ENCODE measurements at places on chromosomes 16 and 17.

- DNase-seq = no peak
These were observed 159.4 kb downstream of the SEC14L1 start for GRCh38 chr17:77300016-77300686.

DNA sequence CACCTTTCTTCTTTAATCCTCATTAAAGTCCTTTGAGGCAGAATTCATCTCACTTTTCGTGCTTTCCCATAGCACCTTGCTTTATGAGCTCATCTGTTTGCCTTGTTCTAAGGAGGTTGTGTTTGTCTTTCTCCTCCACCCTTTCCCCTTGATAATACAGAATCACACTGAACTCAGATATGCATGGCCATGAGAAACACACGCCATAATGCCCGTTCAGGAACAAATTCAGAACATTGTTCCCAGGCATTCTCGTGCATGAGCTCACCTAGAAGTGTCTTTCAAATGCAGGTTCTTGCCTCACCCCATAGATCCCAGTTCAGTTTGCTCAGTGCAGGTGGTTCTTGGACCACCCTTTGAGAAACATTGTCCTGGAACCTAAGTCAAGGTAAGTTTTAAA, 71.1 kb downstream of the TMEM114 start:
- DNase-seq = no peak

DNA sequence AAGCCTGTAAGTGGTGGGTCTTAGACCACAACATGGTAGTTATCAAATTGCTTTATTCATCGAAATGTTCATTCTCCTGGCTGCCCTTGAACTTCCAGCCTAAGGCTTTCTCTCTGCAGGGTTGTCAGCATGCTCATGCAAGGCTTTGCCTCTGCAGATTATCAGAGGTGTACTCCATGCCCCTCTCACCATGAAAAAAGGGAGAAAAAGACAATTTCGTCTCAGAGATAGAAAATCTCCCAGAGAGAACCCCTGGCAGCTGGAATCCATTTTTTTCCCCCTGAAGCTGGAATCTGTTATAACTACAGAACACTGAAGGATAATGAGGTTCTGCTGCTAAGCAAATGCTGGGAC, 33.9 kb upstream of the METTL9 start:
- no peak for DNase-seq

DNA sequence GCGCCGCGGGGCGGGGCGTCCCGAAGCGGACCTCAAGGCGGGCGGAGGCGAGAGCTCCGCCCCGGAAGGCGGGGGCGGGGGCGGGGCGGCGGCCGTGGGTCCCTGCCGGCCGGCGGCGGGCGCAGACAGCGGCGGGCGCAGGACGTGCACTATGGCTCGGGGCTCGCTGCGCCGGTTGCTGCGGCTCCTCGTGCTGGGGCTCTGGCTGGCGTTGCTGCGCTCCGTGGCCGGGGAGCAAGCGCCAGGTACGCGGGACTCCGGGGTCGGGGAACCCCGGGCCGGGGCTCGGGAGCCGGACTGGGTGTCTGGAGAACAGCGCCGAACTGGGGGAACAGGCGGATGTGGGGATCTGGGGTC, at the start of gene TNFRSF12A:
Gene TNFRSF12A, plus strand, starts transcription at position 122 of the 357 bp plus-strand sequence. Its CDS starts 30 bp downstream, at position 152.
- peak; percentile 75 for DNase-seq

DNA sequence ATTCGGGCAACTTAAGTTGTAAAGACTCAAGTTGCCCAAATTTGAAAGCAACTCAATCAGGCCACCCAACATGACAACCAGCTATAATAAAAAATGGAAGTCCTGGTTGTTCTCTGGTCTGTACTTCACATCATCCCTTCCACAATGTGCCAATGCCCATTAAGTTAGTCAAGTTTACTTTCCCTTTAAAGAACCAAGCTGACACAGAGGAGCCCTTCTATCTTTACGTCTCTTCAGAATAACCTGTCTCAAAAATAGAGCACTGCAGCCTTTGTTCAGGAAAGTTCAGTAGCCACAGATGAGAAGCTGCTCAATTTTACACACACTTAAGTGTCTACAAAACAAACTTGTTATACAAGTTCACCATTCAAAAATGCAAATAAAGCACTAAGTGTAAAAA, 75.1 kb upstream of the C17orf78 start:
- no peak for DNase-seq

- no peak for DNase-seq
These were observed 425 bp downstream of the SGSH start for GRCh38 chr17:80219763-80220053.

GRCh38 chr16:10944249-10945064, at the start of gene CLEC16A:
CLEC16A (plus strand) TSS chr16:10944564; CDS start chr16:10944718, 154 bp downstream.
- DNase-seq = peak; percentile 93

- no peak for DNase-seq
These were observed 80.4 kb downstream of the ABCC12 start for GRCh38 chr16:48075398-48075797.

GRCh38 chr17:48892940-48893645, 506 bp downstream of the ATP5MC1 start:
- DNase-seq = no peak

DNA sequence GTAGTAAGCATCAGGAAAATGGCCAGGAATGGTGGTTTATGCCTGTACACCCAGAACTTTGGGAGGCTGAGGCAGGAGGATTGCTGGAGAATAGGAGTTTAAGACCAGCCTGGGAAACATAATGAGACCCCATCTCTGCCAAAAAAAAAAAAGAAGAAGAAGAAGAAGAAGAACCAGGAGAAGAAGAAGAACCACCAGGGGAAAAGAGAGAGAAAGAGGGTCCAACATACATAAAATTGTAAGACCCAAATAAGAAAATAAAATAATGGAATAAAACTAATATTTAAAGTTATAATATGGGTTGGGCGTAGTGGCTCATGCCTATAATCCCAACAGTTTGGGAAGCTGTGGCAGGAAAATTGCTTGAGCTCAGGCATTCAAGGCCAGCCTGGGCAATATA, 408.4 kb downstream of the ZFHX3 start:
- no peak for DNase-seq

- DNase-seq = no peak
These were observed 26.5 kb downstream of the KANSL1 start for GRCh38 chr17:46166692-46167249.

- DNase-seq = no peak
These were observed 256.0 kb upstream of the CACNG5 start for GRCh38 chr17:66578781-66579489.

GRCh38 chr17:62631086-62631935, 3.8 kb downstream of the MRC2 start:
- no peak for DNase-seq

DNA sequence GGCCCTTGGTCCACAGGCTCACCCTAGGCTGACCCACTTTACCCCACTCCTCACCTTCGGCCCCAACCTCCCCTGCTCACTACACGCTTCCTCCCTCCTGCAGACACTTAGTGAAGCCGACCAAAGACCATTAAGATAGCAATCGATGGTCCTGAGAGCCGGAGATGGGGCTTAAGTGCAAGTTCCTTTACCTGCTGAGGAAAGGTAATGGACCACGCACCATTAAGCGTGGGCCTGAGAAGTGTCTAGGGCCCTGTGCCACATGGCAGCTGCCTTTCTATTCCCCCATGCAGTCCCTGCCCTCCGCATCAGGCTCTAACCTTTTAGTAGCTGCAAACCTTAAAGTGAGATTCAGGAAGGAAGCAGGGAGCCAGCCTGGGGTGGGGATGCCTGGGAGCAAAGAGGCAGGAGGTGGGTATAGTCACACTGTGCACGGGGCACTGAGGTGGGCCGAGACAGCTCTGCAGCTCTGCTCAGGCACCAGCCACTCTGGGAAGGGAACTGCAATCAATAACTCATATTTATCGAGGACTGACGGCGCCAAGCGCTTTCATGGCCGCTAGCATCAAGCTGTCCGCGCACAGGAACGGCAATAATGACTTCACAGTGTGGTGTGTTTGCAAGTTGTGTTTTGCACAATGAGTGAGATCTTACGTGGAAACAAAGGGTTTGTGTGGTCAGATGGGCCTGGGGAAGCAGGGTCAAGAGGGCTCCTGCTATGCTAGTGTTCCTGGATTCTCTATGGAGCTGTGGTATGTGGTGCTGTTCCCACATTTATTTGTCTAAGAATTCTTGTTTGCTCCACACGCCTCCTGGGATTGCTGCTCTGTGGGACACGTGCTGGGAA, 84.9 kb upstream of the CDC42EP4 start:
- DNase-seq = no peak

DNA sequence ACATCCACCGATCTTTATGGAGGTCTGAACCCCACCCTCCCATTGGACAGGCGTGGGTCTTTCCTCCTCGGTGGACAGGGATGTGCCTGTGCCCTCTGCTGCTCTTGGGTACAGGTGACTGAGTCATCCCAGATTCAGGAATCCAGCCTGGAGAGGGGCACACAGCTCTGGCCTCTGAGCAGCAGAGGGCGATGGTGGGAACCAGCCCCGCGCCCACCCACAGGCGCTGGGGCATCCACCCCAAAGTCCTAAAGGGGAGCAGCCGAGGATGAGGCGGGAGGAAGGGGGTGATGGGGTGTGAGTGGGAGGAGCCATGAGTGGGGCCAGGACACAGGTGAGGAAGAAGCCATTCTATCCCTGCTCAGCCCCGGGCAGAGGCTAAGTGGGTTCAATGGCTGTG, 35.0 kb downstream of the ENGASE start:
- DNase-seq = no peak

GRCh38 chr16:75079346-75079926, 37.1 kb downstream of the LDHD start:
- DNase-seq = no peak

DNA sequence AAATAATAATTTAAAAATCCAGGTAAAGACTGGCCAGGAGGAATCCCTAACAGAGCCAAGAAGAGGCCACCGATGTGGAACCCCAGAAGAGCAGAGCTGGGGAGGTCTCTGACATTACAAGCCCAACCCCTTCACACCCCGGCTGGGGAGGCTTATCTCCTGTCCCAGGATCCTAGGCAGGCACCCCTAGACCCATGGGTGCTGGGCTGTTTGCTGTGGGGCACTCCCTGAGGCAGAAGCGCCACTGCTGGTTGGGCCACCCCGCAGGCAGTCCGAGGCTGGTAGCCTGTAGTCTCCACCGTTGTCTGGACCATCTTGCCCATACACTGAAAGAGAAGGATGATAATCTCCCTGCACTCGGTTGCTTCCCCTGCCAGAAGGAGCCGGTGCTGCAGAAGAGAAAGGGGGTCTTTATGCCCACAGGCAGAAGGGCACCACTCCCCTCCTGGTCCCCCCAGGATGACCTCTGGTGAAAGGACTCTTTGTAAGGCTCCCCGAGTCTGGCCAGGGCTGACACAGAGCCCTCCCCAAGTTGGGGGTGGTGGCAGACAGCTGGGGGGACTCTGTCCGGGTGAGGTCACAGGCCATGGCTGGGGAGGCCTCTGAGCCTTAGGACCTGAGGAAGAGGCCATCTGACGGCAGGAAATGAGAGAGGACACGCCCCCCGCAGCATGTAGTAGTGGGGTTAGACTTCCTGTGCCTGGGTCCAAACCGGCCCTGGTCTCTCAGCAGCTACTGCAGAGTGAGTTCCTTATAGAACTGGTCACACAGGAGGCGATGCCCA, 34.2 kb downstream of the CFAP20 start:
- no peak for DNase-seq

DNA sequence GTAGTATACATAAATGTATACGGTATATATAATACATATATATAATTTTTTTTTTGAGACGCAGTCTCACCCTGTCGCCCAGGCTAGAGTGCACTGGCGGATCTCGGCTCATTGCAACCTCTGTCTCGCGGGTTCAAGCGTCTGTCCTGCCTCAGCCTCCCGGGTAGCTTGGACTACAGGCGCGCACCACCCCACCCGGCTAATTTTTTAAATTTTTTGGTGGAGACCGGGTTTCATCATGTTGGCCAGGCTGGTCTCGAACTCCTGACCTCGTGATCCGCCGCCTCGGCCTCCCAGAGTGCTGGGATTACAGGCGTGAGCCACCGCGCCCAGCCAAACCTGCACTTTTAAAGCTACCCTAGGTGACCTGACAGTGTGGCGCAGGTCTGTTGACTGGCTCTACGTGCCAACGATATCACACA, 745 bp downstream of the PAM16 start:
- DNase-seq = no peak

DNA sequence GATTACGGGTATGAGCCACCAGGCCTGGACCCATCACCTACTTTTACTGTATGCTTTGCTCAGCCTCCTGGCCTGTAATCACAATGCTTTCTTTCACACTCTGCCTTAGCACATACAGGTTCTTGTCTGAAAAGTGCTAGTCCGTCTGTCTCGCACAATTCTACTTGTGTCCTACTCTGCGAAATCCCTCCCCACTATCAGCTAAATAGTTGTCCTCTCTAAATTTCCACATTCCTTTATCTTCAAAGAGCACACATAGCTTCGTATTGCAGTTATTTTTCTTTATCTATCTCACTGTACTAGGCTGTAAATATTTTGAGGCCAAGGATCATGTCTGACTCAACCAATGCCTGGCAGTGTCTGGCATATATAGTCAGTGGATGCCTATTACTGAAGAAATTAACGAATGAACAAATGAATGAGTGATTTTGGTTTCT, 38.5 kb upstream of the ETV4 start:
- no peak for DNase-seq

DNA sequence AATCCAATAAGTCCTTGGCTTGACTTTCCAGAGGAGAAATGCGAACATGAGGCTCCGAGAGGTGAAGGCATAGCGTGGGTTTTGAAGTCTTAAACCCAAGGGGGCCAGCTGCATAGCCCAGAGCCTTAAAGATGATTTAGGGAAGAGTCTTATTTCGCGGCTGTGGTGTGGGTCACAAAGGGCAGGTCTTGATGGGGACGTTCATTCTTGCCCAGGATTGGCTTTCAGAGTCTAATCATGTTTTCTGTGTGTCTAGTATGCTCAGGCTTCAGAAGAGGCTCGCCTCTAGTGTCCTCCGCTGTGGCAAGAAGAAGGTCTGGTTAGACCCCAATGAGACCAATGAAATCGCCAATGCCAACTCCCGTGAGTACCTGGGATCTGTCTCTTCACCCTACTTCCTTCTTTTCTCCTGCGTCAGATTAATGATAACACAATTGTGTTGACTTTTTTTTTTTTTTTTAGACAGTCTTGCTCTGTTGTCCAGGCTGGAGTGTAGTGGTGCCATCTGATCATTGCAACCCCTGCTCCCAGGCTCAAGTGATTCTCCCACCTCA, 951 bp downstream of the RPL19 start:
- no peak for DNase-seq

- no peak for DNase-seq
These were observed 21.4 kb downstream of the PIEZO1 start for GRCh38 chr16:88763502-88764053.

- no peak for DNase-seq
These were observed 3.3 kb downstream of the CDK5R1 start for GRCh38 chr17:32490101-32490482.

DNA sequence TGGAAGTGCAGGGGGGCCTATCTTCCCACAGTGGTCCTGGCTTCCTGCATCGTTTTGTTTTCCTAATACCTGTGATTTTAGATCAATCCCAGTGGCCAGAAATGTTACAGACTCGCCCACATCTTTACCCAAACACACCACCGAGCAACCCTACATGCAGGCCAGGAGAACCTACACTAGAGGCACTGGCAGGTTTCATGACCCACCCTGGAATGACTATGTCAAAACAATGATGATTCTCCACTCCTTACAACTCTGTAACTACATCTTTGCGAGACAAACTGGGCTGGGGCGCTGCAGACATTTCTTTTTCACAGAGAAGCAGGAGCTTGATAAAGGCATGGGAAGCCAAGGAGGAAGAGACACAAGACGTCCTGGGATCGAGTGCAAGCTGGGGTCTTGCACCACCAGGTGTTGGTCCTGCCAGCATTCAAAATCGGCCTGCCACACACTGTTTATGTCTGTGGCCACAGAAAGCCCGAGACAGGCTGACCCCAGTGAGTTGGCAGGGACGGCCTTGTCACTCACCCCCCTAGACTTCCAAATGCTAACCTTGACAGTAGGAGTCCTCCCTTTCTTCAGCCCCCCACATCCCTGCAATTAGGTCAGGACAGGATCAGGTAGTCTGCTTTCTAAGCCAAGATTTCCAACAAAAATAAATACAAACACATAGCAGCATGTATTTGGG, 32.5 kb downstream of the UBE2O start:
- no peak for DNase-seq
